Liver (tissue), 10 donors: ENCODE measurements at places on chromosomes 5 and 9. TPM values are rescaled to one million over a fixed set of nuclear protein-coding genes. Genes with fewer than 3 reads are reported as not detected.

Gene PCDHGA2
- total RNA-seq: 0.42 TPM

GRCh38 chr5:89934069-89934468, 475.5 kb downstream of the CETN3 start:
- no peak for DNase-seq

GRCh38 chr9:26658476-26658875, 234.1 kb downstream of the CAAP1 start:
- DNase-seq: no peak

DNA sequence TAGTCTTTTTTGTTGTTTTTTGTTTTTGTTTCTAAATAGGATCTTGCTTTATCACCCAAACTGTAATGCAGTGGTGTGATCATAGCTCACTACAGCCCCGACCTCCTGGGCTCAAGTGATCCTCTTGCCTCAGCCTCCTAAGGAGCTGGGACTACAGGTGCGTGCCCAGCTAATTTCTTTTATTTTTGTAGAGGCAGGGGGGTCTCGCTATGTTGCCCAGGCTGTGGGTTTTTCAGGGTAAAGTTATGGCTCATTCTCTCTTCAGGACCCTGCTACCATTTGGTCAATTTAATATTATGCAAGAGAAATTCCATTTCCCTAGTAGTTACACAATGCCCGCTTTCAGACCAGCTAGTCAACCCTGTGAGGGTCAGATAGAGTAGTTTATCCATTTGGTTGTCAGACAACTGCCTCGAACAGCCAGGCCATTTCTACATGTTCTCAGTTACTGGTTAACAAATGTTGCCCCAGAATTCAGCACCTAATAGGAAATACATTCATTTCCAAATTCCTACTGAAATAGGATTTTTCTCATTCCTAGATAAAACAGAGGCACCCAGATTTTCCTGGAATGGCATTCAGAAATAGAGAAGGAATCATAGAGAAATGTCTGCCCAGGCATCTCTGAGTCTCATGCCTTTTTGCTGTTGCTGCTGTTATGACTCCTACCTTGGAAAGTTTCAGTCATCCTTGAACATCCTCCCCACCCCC, 6.4 kb upstream of the GLIS3 start:
- no peak for DNase-seq

Gene PIP5K1B
- 30.9 TPM for total RNA-seq

GRCh38 chr9:69805962-69806515, 14.6 kb upstream of the CFAP95 start:
- no peak for DNase-seq

- no peak for DNase-seq
Observed at GRCh38 chr5:80822640-80823039, 137.5 kb upstream of the RASGRF2 start.

- no peak for DNase-seq
Observed at GRCh38 chr9:131024978-131025868, 16.2 kb downstream of the LAMC3 start.

Gene TMEM252
- not detected for total RNA-seq

Gene PTPRD
- total RNA-seq: 2.4 TPM

Gene ARID3C
- 2.2 TPM for total RNA-seq

GRCh38 chr9:111632695-111633388, 1.7 kb downstream of the DNAJC25 start:
- DNase-seq: no peak

Gene LECT2
- total RNA-seq: 72.0 TPM

DNA sequence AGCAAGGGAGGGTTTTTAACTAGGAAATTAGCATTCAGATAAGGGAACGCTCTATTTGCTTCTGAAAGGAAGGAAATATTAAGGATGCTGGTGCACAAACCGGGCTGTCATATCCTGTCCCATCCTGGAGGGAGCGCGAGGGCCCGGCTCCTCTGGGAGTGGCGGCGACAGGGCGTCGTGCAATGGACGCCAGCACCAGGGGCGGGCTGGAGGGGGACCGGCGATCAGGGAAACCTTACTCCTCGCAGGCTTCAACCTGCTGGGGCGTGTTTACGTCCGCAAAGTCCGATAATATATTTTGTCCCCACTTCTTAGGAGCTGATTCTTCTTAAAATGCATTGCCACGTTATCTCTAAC, 197.1 kb upstream of the TBCA start:
- no peak for DNase-seq

GRCh38 chr9:7560669-7561305, 238.8 kb downstream of the DMAC1 start:
- DNase-seq: no peak

Gene CDH6
- total RNA-seq: 3.7 TPM

- no peak for DNase-seq
Observed at GRCh38 chr5:134527961-134528424, 2.5 kb downstream of the JADE2 start.

GRCh38 chr5:149320791-149321330, 24.4 kb upstream of the GRPEL2 start:
- DNase-seq: peak; percentile 77

Gene TMEM232
- 2.5 TPM for total RNA-seq

- DNase-seq: no peak
Observed at GRCh38 chr5:168932400-168933189, 353.4 kb upstream of the PANK3 start.

DNA sequence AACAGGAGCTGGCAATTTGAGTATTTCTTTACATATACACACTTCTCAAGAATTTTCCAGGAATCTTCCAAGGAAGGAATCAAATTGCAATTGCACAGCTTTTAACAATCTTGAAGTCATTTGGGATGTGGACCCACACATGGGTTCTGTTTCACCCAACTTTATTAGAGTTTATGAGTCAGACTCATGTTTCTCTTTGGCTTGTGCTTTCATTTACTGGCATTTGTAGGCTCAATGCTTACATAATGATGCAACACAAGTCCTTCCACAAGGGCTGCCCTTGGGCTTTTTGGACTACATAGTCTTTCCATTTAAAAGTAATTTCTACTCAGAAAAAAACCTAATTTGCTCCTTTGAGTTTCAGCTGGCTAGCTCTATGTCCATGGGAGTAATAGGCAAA, 4.6 kb upstream of the CDC37L1 start:
- no peak for DNase-seq

- no peak for DNase-seq
Observed at GRCh38 chr5:141969783-141970771, 1.2 kb downstream of the RNF14 start.

DNA sequence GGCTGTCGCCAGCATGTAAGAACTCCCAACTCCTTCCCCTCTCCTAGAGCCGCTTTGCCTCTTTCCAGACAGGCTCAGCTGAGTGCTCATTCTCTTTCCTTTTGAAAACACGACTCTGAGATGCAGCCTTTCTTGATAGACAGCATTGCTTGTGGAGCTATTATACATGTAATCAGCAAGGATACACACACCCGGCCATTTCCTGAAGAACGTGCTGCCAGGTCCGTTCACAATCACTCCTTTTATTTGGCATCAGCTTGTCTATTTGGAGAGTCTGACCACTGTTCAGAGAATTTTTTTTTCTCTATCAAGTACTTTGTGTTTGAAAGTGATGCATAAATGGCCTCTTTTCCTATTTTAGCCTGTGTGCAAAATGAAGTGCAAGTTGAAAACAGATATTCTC, 328.7 kb downstream of the MARCHF11 start:
- DNase-seq: no peak

DNA sequence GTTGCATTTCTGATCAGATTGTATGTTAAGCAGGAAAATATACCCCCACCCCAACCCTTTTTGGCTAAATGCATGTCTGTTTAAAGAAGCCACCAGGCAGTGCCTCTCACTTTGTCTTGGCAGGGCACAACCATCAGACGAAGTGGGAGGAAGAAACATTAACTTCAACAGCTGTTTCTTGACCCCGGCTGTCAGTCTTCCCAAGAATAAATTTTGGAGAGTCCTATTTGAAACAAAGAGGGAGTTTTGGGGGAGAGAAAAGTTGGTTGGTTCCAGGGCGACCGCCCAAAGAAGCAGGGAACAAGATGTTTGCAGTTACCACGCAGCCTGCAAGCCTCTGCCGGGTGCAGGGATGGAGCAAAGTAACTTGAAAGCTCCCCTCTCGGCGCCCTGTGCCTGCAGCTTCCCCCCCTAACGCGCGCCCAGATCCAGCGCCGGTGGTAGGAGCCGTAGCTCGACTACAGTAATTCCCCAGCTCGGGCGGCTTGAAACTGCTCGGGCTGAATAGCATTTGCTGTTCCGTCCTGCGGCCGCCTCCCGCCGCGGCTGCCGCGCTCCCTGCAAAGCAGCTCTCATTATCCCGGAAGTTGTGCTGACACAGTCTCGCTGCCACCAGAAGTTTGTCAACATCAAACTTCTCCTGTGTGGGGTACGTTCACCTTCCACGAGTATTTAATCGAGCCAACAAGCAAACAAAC, 100.7 kb upstream of the SSBP2 start:
- DNase-seq: peak; percentile 94

DNA sequence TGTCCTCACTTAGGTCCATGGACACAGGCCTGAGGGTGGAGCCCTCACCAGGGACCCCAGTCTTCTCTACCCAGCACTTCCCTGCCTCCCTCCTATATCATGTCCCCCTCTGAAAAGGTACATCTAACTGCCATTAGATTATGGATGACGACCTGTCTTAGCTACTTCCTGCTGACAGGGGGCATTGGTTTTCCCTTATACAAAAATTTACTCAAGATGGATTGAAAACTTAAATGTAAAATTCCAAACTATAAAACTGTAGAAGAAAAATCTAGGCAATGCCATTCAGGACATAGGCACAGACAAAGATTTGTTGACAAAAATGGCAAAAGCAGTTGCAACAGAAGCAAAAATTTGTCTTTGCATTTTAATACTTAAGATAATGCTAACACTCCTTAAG, 623.2 kb upstream of the FAM174A start:
- DNase-seq: no peak

Gene MTRR
- total RNA-seq: 16.2 TPM

Gene UNC13B
- 25.7 TPM for total RNA-seq
